Stimulated activated effector memory CD8-positive, alpha-beta T cell treated with anti-CD3 and anti-CD28 coated beads, Interleukin-12 subunit alpha, Interleukin-12 subunit beta, amount 100 ng/mL, for 72 hours (primary cell): ENCODE measurements at places on chromosomes 5 and 9.

DNA sequence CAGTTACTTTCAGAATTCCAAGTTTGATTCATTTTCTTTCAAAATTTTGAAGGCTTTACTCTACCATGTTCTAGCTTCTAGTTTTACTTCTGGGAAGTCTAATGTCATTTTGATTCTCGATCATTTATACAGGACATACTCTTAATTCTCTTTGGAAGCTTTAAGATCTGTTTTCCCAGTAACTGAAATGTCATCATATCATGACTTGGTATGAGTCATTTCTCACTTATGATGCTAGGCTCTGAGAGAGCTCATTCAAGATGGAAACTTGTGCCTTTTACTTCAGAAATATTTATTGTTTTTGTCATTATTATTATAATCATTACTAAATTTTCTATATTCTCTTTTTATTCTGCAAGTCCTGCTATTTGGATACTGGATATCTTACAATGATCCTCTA, 222.3 kb downstream of the PARP8 start:
- no peak for DNase-seq

- DNase-seq = no peak
These were observed 263.9 kb downstream of the COX7C start for GRCh38 chr5:86881493-86882090.

- no peak for DNase-seq
These were observed 16.9 kb upstream of the TMEM250 start for GRCh38 chr9:136135326-136136126.

- no peak for DNase-seq
These were observed 5.9 kb downstream of the MACIR start for GRCh38 chr5:103264508-103264907.

DNA sequence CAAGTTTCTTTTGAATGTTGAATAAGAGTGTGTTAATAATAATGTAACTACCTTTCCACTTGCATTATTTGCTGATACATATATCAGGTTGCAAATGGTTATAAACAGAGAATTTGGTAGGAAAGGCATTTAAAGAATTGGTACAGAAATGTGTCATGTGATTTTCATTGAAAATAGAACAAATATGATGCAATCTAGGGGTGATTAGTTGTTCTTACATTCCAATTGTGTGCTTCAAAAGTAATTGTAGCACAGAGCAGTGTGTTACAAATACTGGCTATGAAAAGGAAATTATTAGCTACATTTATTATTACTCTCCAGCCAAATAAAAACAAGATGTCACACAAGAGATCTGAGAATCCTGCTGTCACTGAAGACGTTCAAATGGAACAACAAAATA, 61.8 kb upstream of the PRDM9 start:
- no peak for DNase-seq

DNA sequence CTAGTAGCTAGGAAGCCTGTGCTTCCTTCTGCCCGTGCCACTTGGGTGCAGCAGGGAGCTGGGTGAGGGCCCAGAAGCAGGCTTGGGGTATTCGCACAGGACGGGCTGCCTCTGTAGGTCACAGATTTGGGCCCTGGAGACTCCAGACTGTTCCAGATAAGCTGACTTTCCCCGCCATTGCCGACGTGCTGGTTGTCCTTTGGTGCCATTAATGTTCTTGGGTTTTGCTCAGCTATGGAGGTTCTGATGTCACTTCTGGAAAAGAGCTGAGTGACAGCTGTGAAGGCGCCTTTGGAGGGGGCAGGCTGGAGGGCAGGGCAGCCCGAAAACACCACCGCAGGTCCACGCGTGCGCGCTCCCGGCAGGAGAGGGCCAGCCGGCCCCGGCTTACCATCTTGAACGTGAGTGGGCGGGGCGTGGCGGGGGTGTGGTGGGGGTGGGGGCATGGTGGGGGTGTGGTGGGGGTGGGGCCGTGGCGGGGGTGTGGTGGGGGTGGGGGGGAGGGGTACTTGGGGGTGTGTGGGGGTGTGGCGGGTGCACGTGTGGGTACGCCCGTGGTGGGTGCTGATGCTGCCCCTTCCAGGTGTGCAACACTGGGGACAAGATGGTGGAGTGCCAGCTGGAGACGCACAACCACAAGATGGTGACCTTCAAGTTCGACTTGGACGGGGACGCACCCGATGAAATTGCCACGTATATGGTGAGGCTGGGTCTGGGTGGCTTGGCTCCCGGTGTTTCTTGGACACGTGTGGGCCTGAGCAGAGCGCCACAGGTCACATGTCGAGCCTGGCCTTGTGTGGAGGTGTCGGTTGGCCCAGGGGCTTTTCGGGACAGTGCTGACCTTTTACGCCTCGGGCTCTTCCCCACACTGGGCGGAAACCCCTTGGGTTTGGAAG, 79.6 kb downstream of the WNK2 start:
- no peak for DNase-seq

- no peak for DNase-seq
These were observed 124.0 kb upstream of the DAP start for GRCh38 chr5:10885026-10885425.
